ENCODE measurements at places on chromosomes 3 and 15.

DNA sequence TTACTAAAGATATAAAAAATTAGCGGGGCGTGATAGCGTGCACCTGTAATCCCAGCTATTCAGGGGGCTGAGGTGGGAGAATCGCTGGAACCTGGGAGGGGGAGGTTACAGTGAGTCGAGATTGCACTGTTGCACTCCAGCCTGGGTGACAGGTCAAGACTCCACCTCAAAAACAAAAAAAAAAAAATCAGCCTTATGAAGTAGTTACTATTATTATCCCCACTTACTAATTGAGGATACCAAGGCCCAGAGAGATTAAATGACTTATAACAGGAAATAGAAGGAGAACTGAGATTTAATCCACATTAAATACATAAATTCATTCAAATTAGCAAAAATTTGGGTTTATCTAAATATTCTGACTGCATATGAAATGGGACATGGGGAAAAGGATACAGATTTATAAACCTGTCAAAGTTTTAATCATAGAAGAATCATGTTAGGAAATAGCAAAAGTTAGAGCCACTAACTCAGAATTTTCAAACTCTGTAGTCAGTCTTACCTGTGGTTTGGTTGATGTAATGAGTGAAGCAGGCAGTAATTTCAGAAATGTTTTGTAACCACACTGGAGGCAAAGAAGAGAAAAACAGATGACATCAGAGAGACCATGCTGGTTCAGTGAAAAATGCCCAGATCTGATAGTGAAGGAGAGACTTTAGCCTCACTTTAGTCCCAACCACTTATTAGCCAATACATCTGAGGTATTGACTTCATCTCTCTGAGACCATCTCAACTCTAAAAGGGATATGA lies 25.0 kb upstream of the ACAP2 start:
- peak; percentile 88 for DNase-seq

DNA sequence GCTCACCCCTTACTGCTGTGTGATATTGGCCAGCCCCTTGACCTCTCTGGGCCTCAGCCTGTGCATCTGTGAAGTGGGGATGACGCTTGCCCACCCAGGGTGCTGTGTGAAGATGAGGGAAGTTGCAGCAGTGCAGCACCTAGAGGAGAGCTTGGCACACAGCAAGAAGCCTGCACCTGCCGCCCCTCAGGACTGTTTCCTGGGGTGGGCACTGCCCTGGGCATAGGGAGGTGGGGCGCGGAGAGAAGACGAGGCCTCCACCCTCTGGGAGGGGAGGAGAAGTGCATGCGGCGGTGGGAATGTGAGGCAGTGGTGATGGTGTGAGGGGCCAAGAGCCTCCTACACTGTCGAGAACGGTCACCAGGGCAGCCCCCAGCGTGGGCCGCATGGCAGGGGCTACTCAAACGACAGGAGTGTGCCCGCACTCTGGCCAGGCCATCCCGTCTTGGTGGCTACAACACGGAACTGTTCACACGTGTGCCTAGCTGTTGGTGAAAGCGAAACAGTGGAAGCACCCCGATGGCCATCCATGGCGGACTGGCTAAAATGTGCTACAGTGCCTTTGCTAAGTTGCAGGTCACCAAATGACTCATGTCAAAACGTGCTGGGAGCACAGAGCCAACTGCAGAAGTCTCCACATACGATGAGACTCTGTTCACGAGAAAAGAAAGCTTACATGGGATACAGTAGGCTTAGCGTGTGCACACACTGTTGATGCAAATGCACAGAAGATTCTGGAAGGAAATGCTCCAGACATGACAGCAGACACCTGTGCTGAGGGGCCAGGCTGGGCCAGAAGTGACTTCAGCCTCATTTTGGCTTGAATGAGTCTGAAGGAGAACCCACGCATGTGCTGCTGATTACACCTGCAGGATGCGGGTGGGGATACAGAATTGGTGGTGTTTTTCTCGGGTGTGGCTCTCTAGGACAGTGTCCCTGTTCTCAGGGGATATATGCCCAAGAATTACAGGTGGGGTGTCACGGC lies 40.4 kb upstream of the IQSEC1 start:
- no peak for DNase-seq

DNA sequence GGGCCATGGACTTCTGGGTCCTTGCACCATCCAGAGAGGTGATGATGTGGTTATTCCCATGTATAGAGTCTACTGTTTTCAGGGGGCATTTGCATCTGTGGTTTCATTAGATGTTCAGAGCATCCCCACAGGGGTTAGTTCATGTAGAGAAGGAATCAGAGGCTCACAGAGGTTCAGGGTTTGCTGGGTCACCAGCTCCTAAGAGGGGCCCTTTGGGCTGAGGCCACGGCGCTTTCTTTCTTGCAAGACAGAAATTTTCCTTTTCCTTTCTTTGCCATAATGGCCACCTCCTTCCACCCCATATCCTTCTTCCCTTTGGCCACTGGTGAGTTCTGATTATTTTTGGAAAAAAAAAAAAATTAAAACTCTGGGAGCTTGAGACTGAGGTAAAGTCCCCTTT lies 62.3 kb downstream of the APBA2 start:
- DNase-seq, result no peak

DNA sequence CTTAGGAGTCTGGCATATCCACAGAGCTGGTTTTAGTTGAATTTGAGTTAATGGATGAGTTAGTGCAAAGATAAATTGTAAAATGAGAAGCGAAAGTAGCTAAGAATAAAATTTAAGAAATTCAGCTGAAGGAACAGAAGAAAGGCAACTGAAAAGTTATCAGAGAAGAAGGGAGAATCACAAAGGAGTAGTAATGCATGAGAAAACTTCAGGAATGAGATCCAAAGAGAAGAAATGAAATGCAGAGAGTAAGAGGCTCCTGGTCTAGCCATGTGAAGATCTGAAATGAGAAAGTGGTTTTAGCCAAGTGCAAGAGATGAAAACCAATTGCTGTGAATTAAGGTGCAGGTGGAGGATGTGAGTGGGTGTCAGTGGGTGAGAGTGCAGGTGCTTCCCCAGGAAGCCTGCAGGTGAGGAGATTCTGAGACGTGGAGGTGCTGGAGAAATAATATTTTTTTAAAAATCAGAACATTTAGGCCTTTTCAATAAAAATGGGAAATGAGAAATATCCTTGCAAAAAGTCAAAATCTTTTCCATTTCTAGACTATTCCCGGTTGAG lies 18.5 kb downstream of the KBTBD8 start:
- DNase-seq, result no peak

- DNase-seq, result no peak
Observed at GRCh38 chr3:28151608-28152228, 89.7 kb upstream of the CMC1 start.

GRCh38 chr15:85706779-85707518 lies 87.8 kb downstream of the KLHL25 start:
- peak; percentile 81 for DNase-seq

DNA sequence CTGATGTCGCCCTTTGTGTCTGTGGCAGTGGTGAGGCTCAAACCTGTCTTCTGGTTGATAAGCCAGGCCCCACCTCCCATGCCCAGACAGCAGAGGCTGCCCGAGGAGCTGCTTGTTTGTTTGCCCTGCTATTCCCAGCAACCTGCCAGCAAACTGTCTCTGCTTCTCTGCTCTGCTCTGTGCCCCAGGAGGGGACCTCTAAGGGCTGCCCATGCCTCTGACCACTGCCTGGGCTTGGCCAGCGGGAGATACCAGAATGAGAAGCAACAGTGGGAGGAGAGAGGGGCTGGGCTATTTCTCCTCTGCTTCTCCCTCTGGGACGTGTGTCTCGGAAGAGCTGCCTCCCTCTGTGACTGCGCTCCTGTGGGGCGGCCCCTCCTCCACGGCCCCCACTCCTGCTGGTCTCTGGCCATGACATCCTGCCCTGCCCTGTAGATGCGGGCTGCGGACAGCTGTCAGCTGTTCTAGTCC lies 213.1 kb downstream of the RPLP1 start:
- no peak for DNase-seq

DNA sequence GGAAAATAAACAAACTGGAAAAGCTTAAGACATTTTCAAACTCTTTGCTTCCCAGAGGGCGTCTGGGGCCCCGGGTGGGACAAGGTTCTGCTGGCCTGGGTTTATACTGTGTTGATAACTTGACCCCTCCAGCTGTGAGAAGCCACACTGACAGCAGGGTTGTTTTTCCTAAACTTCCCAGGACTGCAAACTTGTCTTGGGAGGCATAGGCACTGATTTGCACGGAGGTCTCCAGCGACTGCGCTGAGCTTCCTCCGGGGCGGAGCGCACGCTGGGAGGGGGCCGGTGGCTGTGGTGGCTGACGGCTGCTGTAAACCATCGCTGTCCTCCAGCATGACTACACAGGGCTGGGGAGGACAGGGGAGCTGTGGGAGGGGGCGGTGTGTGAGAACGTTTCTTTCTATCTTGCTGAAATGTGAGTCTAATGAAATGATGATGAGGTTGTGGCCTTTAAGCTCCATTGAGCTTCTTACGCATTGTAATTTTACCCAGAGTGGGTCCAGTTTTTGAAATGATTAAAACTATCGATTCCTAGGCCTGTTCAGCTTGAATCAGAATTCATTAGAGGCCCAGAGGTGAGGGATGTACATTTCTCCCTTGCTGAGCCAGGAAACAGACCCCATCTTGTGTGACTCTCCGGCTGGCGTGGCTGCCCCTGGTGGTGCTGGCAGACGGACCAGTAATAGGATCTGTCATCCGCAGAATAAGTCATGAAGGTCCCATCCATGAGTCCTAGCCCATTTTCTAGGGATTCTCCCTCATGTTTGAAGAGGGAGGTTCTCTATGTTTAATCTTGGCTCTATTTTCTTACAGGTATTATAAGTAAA lies 40.5 kb upstream of the VPS8 start:
- DNase-seq, result no peak

DNA sequence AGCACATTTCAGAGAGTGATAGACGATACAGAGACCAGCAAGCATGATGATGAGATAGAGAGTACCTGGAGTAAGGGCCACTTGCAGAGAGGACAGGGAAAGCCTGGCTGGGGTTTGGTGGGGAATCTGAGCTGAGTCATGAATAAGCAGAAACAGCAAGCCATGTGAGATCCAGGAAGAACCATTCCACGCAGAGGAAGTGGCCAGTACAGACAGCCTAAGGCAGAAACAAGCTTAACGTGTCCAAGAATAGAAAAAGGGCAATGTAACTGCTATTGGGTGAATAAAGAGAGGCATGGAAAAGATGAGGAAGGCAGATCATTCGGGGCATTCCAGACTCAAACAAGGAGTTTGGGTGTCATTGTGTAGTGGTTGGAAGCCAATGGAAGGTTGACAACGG lies 816.3 kb upstream of the CFAP20DC start:
- DNase-seq, result peak; percentile 17

- DNase-seq, result no peak
Observed at GRCh38 chr15:65060641-65061397, 7.0 kb downstream of the RASL12 start.

DNA sequence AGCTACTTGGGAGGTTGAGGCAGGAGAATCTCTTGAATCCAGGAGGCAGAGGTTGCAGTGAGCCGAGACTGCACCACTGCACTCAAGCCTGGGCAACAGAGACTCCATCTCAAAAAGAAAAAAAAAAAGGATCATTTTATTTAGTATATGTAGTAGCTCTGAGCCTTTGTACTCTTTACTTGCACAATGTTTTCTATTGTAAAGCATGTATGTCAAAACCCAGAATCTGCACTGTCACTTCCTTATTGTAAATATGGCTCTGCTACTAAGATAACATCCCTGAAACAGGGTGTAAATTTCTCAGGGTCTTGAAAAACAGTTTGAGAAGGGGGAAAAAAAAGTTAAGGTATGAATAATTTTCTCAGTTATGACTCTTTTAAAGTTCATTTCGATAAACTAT lies 35.1 kb downstream of the SLMAP start:
- DNase-seq, result peak; percentile 39
